ENCODE measurements at places on chromosomes 3 and 15.

GRCh38 chr3:25437953-25438352 lies 9.9 kb downstream of the RARB start:
- no peak for DNase-seq

DNA sequence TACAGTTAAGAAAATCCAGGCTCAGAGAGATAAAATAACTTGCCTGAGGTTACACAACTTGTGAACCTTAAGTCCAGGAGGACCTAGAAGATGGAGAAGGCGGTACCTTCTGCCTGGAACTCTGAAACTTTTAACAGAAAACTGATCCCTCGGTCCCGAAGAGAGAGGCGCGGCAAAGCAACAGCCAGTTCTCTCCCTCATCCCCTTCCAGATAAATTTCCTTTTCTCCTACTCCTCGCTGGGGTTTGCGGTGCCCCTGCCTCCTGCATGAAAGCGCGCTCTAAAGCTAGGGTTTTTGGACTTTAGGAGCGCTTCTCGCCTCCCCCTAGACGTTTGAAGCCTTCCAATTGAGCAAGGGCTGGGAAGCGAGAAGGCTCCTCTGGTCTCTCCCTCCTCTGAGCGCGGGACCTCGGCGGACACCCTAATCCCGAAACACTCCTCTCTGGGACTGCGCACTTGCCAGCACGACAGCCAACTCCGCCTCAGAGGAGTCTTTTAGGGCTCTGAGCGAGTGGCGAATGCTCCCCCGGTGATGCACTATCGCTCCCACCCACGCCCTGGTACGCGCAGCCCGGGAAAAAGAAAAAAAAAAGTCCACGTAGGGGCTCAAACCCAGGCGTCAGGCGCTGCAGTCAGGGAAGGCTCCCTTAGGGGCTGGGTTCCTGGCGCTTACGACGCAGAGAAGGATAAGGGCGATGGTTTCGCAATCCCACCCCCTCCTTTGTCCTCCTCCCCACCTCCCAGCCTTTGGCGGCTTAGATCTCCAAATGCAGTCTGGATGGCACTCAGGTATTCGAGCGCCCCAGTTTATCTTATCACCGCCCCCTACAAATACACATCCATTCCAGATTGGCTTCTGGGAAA lies 7.9 kb upstream of the EOMES start:
- no peak for DNase-seq

DNA sequence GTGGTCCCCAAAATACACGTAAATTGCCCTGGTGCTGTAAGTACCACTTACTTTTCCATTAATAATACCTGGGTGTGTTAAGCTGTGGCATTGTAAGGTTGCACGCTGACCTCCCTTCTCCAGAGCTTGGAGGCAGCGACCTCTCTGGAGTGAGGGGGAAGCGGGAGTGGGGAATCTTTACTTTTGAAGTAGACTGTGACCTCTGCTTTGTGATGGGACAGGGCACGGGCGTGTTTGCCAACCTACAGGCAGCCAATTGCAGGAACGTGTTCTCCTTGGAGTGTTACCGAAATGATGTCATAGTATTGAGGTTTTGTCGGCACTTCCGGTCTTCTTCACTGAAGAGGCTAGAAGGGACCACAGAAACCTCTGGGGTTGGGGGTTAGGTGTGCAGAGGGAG lies 227.3 kb upstream of the C2CD4B start:
- no peak for DNase-seq

- DNase-seq = no peak
Observed at GRCh38 chr3:115825046-115825445, 201.7 kb downstream of the GAP43 start.

- no peak for DNase-seq
Observed at GRCh38 chr3:129357616-129358015, 70.8 kb downstream of the EFCAB12 start.

- no peak for DNase-seq
Observed at GRCh38 chr3:101244212-101244575, 76.2 kb downstream of the IMPG2 start.

- no peak for DNase-seq
Observed at GRCh38 chr15:80396096-80396495, 8.1 kb upstream of the ARNT2 start.
